ENCODE measurements at places on chromosomes 1 and 21.

- peak; percentile 39 for DNase-seq
Measured at GRCh38 chr21:34800797-34801518, 132.2 kb downstream of the CLIC6 start.

GRCh38 chr1:43453442-43454269 is at the start of gene HYI:
Gene HYI (minus strand): TSS chr1:43453931. CDS start chr1:43453793, 138 bp downstream.
- peak; percentile 62 for DNase-seq

DNA sequence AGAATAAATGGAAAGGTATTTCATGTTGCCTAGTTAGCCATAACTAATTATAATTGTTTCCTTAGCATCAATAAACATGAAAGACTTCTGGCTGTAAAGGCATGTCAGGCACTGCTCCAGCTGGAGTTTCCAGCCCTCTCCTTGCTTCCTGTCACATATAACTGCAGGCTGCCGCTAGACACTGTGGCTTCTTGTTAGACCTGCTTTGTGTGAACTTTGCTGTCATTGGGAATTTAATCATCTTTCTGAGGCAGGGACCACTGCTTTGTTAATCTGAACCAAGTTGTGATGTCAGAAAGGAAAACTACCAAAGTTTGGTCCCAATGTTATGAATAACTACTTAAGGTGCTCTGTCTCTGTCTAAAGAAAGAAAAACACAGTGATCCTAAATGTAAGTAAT is 90.3 kb upstream of the DUSP10 start:
- no peak for DNase-seq

GRCh38 chr1:202291001-202291400 is 50.7 kb downstream of the UBE2T start:
- DNase-seq, result no peak

DNA sequence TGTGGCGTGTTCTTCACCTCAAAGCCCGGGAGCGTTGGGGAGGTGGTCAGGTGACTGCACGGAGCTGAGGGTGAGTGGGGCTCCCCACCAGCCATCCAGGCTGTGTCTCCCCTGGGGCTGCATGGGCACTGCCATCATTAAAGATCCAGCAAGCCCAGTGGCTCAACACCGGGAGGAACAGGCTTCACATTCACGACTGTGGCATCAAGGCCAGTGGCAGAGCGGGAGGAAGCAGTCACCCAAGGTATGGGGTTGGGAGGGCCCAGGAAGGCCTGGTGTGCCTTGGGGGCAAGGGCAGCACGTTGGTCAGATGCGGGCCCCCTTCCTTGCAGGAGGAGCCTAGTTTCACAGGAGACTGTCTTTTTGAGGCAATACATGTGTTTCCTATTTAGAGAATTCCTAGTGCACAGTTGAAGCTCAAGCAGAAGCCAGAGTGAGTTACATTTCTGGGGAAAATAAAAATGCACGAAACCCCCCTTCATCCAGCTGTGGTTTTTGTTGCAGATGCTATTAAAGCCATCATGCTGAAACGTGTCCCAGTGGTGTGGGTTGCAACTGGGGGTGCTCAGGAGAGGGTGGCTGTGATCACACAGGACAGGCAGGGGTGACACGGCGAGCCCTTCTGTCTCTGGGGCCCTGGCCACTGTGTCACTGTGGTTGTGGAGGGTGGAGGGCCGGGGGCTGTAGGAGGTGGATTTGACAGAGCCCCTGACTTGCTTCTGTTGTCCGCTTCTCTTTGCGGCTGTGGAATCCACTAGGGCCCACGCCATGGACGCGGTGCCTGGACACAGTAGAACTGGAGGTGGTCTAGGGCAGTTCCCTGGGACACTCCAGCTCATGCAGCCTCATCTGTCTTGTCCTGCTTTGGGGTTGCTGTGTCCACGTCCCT is 34.1 kb downstream of the SNAP47 start:
- no peak for DNase-seq

- no peak for DNase-seq
Measured at GRCh38 chr1:234327577-234328164, 45.6 kb upstream of the COA6 start.

GRCh38 chr1:32336963-32337675 is 1.1 kb upstream of the MARCKSL1 start:
- DNase-seq, result peak; percentile 65

- no peak for DNase-seq
Measured at GRCh38 chr1:246152986-246153431, 354.1 kb downstream of the SMYD3 start.

- peak; percentile 41 for DNase-seq
Measured at GRCh38 chr1:231918239-231919015, 291.8 kb downstream of the DISC1 start.

- DNase-seq, result no peak
Measured at GRCh38 chr1:215731699-215732098, 164.6 kb downstream of the KCTD3 start.

- no peak for DNase-seq
Measured at GRCh38 chr21:33909756-33910155, 5.8 kb downstream of the ATP5PO start.

DNA sequence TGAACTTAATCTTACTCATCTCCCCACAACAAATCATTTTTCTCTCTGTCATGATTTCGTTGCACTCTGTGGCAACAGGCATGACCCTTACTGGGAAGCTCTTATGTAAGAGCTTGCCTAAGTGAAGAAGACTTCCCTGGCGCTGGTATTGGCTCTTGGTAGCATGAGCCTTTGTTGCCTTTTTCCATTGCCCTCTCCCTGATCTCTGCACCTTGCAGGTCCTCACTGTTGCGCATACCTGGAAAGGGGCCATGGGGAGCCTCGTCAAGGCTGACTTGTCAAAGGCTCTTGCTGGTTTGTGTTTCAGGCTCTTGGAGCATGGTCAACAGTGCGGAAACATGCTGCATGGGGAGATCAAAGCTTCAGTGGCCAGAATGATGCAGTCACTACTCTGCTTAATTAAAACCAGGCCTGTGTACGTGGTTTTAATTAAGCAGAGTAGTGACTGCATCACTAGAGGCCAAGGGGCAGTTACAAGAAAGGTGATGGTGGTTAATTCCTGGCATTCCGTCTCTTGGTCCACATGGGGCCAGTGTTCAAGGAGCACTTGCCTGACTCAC is 141.3 kb downstream of the SPATA46 start:
- no peak for DNase-seq

GRCh38 chr1:237041795-237042525 is at the start of gene RYR2:
Gene RYR2 (plus strand): TSS chr1:237042184. CDS start chr1:237042522, 338 bp downstream.
- DNase-seq, result no peak

DNA sequence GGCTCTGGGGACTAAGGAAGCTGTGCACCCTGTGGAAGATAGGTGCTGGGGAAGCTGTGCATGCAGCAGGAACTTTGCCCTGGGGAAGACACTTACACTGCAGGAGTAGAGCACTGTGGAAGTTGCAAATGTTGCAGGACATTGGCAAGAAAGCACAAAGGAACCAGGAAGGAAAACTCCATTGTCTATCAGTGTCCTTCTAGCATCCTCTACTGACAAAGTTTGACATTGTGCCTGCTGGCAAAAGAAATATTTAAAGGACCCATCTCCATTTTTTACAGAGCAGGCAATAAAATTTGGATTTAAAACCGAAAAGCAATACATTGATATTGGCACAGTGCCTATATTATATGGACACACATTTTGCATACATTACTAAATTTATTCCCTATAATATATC is 394.1 kb downstream of the PBX1 start:
- no peak for DNase-seq

DNA sequence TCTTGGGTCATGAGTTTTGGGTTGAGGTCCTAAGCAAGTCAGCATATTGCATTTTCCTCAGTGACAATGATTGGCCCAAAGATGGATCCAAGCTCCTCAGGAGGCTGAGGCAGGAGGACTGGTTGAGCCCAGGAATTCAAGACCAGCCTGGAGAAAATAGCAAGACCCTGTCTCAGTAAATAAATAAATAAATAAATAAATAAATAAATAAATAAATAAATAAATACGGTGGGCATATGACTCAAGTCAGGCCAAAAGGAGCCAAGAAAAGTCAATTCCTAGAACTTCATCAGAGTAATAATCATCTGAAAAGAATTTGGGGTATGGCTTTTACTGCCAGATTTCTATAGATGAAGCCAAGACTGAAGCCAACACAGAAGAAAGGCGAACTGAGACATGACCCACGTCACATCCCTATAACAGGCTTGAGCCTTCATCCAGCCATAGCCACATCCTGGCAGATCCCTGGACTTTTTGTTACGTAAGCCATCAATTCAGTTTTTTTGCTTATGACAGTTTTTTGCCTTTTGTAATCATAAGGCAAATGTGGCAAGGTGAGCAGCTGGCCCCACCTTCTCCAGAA is 88.5 kb upstream of the NFASC start:
- DNase-seq, result no peak

DNA sequence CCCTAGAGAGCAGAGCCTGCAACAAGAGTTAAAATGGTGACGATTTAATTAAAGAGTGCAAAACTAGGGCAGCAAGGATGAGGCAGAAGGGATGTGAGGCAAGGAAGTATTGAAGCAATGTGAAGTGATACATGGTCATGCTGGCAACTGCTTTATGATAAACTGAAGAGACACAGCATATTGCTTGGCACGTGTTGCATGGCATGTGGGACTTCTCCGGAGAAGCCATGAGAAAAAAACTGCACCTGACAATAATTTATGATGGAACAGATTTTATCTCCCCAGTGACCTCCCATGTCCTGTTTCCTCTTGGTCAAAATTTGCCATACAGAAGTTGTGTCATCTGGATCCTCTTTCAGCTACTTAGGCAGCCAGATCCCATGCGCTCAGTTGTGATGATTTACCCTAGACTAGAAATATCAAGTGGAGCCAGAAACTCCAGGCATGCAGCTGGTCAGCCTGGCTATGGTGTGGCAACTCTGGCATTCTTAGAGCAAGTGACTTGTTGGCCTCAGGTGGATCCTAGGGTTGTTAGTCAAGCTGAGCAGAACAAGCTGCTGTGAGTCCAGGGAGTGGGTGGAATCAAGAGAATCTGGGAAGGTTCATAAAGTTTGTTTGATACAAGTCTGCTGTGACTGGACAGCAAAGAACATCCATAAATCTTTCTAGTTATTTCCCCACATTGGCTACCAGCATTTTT is 611.4 kb upstream of the USP24 start:
- DNase-seq, result no peak

- no peak for DNase-seq
Measured at GRCh38 chr1:152622803-152623202, at the start of gene LCE3A. Gene LCE3A (minus strand): TSS chr1:152623103. CDS start chr1:152623103, 0 bp downstream.

DNA sequence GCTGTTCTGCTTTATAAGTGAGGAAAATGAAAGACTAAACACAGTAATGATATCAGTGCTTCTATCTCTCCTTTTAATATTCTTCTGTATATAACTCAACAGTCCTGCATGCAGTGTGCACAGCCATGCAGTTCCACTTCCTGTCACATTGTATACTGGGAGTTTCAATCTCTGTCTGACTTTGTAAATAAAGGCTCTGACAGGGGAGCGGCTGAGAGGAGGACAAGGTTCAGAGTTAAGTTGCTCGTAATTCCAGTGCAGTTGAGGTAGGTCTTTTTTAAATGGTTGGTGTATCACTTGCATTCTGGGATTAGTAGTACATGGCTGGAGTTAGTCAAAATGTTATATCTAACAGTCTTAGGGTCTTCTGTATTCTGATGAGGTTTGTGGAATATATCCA is 264.5 kb downstream of the OLFM3 start:
- no peak for DNase-seq

DNA sequence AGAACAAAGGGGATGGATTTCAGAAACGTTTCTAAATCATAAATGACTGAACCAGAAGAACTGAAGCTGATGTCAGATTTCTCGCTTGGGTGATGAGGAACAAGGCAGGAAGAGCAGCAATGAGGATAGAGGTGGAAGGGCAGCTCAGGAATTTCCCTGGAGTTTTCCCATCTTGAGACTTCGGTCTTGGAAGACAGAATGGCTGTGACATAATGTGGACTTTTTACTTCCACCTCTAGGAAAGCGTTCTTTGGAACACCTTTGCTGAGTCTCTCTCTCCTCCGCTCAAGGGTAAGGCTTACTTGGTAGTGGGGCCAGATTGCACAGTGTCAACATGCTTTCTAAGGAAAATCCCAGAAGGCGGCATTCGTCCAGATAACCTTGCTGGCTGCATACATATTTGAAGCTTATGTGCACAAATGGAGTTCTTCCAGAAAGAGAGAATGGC is 36.6 kb downstream of the DEGS1 start:
- DNase-seq, result no peak

- DNase-seq, result no peak
Measured at GRCh38 chr1:36083635-36084496, at the start of gene TEKT2. Gene TEKT2 (plus strand): TSS chr1:36084094. CDS start chr1:36084922, 828 bp downstream.

DNA sequence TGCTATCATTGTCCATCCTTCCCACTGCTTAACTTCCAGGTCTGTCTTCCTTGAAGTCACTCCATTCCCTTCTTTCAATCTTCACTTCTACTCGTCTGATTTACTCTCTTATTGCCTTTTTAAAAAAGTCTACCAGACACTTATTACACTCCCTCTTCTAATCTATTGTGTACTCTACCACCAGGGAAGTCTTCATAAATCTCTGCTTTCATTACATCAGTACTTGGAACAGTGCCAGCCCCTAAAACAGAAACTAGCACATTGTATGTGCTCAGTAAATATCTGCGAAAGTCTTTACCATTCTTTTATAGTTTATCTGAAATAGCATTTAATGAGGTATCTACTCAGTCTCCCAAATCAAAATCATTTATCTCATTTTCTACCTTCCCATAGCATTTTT is 236.4 kb downstream of the USH2A start:
- DNase-seq, result no peak

GRCh38 chr1:54553602-54554313 is 5.7 kb downstream of the ACOT11 start:
- no peak for DNase-seq

DNA sequence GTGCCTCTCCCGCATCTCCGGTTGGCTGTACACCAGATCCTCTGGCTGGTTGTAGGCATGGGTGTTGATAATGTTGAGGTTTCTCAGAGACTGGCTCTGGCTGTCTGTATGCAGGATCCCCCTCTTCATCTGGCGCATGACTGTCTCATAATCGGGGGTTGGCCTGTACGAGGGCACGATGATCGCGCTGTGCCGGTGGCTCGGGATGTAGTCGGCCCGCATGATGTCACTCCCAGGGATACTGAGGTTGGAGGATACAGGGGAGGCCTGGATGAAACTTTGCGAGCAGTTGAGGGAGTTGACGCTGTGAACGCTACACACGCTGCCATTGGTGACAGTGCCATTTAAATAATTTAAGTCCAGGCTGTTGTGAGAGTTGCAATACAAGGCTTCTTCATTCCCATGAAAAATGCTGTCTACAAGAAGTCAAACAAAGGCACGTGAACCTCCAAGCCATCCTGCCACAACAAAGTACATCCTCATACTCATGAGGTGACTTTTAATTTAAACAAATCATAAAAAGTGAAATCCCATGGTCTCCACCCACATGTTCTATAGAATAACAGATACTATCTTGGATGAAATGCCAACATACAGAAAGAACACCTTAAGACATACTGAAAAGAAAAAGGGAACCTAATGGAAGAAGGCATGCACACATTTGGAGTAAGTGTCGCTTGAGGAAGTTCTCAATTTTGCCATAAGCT is 103.6 kb downstream of the SMYD2 start:
- DNase-seq, result no peak
